Inflammatory macrophage (primary cell): ENCODE measurements at places on chromosomes 2 and 18.

DNA sequence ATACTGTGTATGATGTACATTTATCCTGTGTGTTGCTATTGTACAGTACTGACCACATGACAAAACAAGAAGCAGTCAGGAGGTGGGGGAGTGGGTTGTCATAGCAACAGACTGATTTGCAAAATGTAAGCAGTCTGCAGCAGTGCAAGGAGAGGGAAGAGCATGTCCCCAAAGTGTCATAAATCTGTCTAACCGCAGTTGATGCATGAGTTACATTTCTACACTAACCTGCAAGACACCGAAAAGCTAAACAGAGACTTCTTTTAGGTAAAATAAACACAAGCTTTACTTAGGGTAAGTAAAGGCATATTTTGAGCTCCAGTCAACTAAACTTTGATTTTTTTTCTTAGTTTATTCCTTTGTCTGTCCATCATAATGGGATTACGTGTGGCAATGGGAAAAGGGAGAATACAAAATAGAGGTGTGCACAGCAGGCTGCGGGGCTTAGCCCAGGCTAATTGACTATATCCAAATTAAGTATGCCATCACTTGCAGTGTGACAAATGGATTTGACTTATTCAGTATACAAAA is 134.5 kb downstream of the MEIS1 start:
- peak; percentile 50 for DNase-seq

DNA sequence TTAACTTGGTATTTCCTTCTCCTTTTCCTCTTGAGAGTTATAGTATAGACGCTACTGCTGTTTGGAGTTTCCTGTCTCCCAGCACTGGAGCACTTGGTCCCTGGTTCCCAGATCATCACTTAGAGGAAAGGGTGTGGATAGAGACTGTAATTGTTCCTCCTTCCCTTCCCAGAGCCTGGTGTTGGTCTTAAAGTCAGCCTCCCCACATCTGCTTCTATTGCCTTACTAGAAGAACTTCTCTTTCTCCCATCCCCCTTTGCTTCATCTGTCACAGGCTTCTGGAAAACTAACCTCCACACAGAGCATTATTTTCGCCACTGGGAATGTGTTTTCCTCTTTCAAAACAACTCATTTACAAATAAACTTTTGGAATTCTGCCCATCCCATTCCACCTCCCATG is 131.0 kb downstream of the CCDC85A start:
- no peak for DNase-seq

- no peak for DNase-seq
These were observed 1.6 kb upstream of the ADRA2B start for GRCh38 chr2:96117701-96118588.

- DNase-seq = peak; percentile 32
These were observed 62.2 kb downstream of the ARMC9 start for GRCh38 chr2:231260442-231261208.

DNA sequence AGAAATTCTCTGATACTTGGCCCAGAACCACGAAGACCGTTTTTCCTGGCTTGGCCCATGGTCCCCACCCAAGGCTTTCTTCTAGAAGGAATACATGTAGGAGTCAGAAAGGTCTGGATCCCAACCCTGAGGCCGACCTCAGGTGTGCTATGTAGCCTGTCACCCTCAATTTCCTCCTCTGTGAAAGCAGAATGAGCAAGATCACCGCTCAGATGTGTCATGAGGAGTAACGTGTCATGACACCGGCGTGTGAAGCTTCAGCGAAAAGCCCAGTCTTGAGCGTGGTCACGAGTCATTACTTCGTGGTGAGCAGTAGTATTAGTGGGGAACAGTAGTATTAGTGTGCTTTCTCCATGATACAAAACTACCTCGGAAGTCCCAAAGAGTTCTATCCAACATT is 103.4 kb downstream of the ALPK2 start:
- DNase-seq = no peak
